ENCODE measurements at places on chromosomes 4 and X. TPM values are rescaled to one million over a fixed set of nuclear protein-coding genes. Genes with fewer than 3 reads are reported as not detected.

DNA sequence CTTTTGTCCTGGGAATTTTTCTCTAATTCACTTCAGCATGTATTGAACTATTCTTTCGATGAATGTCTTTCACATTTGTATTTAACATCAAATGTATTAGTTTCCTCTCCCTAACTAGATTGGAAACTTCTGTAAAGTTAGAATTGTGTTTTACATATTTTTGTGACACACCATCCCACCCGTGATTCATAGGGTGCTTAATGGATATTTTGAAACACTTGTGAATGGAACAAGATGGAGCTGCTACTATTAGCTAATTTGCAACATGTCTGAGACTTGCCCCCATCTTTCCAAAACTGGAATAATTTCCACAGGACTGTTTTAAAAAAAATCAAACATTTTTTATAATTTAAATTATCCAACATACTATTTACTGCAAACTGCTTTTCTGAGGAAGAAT, 30.2 kb upstream of the GNPDA2 start:
- no peak for DNase-seq

DNA sequence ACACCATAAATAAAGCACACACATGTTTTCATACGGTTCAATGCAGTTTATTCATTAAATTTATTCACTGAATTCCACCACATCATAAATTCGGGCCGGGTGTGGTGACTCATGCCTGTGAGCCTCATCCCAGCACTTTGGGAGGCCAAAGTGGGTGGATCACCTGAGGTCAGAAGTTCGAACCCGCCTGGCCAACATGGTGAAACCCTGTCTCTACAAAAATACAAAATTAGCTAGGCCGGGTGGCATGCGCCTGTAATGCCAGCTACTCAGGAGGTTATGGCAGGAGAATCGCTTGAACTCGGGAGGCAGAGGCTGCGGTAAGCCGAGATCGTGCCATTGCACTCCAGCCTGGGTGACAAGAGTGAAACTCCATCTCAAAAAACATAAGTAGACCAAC, 131.6 kb downstream of the PDS5A start:
- DNase-seq, result no peak

- DNase-seq, result no peak
Measured at GRCh38 chr4:77431546-77431945, 174.1 kb upstream of the CXCL13 start.

GRCh38 chr4:105784761-105785160, 76.2 kb downstream of the GSTCD start:
- no peak for DNase-seq

- DNase-seq, result no peak
Measured at GRCh38 chr4:69096111-69096656, at the start of gene UGT2B7. Gene UGT2B7, plus strand, starts transcription at chr4:69096474. Its CDS starts 47 bp downstream, at chr4:69096521.

DNA sequence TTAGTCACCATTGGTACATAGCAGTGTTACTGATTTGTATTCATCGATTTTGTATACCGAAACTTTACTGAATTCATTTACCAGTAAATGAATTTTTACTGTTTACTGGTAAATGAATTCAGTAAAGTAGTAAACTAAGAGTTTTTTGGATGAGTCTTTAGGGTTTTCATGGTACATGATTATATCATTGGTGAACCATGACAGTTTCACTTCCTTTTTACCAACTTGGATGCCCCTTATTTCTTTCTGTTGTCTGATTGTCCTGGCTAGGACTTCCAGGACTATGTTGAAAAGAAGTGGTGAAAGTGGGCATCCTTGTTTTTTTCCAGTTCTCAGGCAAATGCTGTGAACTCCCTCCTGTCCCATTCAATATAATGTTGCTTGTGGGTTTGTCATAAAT, 494.9 kb downstream of the GALNTL6 start:
- DNase-seq, result no peak

DNA sequence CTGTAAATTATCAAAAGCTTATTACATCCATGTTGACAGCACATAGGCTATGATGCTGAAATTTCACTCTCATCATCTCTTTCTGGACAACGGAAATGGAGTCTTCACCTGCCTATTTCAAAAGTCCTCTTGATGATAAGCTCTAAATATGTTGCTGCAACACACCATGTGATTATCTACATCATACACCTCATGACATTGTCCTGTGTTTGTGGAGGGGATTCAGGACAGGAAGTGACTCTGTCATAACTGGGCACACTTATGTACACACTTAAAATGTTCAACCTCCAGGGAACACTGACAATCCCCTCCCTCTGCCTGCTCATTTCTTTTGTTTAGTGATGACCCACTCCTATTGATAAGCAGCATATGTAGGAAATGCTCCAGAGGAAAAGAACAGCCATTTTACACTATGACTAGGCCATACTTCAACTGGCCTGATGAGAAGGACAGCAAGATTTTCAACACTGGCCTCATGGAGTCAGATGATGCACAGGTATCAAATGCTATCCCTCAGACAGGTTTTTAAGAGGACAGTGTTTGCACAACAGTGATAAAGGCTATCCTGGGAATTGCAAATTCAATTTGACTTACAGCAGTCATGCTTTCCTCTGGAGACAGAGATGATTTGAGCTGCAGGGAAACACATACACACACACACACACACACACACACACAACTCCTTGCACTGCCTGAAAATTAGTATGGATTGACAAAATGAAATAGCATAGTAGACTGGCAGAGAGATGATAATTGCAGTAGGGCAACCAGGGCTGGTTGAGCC, 163.3 kb upstream of the RASGEF1B start:
- no peak for DNase-seq

DNA sequence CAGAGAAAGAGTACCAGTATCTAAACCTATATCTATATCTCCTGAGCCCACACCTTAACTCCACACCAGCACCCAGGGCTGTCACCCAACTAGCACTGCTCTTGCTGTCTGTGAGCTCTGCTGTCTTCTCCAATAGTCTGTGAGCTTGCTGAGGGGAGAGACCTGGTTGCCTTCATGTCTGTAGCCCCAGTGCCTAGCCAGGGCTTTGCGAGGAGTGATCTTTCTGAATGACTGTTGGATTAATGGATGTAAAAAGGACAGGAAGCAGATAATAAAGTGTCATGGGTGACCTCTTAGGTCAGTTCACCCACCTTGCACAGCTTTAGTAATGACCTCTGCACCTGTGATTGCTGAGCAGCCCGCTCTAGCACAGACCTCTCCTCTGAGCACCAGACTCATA, 30.5 kb downstream of the CNGA2 start:
- no peak for DNase-seq

DNA sequence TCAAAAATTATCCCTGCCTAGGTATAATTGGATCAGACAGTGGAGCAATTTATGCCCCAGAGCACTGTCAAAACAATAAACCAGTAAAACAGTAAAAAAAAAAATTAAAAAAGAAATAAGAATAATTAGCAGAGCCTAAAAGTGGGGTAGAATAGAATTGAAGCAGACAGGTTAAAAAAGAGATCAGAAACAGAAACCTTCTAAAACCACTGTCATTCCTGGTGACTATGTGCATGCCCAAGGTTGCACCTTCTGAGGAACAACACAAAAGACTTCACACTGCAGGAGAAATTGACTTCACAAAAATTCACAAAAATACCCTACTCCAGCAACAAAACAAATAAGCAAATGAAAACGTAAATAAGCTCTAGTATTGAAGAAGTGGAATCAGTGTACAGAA, 168.6 kb downstream of the SPANXA1 start:
- DNase-seq, result no peak

DNA sequence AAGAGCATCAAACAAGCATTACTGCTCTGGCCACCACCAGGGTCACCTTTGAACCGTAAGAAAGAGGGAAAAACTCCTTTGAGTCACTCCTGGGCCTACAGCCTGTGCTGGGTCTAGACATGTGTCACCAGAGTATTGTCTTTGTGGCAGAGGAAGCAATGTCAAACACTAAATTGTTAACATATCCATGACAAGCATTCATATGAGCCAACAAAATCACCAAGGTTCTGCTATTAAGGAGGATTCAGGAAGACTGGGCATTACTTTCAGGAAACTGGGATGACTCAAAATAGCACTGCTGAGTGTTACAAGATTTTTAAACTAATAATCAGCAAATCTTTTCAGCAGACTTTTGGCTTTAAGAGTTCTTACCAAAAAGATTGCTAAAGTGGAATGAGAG, 28.1 kb downstream of the LGI2 start:
- no peak for DNase-seq

Gene UGT2B15
- not detected for total RNA-seq

Gene SRPX2
- not detected for total RNA-seq

Gene RBM10
- total RNA-seq, result 65.4 TPM

Gene CC2D2A
- not detected for total RNA-seq

Gene GRXCR1
- total RNA-seq, result not detected

Gene BEX4
- 9.8 TPM for total RNA-seq

Gene ERCC6L
- 9.6 TPM for total RNA-seq

Measured in activated naive CD4-positive, alpha-beta T cell treated with anti-CD3 and anti-CD28 coated beads for 36 hours (primary cell).